ENCODE measurements at places on chromosomes 1 and 21. TPM values are rescaled to one million over a fixed set of nuclear protein-coding genes. Genes with fewer than 3 reads are reported as not detected.
A peak's percentile ranks its signal among the peaks of the same experiment; 100 is the strongest.

GRCh38 chr1:82162486-82163420 lies 362.0 kb downstream of the ADGRL2 start:
- no peak for DNase-seq

DNA sequence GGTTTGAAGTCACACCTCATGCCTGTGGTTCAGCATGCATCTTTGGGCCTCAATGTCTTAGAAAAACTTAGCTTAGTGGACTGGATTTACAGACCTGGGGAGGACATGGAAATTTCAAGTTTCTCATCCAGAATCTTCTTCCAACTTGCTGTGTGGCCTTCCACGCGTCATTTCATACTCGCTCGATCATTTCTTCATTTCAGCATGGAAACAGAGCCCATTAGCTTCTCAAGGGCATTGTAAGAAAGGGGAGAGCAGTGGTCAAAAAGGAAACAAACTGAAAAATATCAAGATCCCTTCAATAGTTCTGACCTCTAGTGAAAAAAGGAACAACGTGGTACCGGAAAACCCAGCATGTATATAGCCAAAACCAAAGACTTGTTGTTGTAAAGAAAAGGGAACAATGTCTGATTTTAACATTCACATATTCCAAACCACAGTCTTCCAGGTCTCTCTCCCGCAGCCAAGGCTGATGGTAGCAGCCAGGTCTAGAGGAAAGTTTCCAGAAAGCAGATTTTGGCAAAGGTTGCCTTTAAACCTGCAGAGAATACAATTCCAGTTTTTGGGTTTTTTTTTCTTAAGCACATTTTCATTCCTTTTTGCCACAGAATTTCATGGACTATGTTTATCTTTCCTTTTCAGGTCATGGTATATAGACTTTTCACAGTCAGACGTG lies 97.0 kb upstream of the CDC42BPA start:
- DNase-seq: no peak

DNA sequence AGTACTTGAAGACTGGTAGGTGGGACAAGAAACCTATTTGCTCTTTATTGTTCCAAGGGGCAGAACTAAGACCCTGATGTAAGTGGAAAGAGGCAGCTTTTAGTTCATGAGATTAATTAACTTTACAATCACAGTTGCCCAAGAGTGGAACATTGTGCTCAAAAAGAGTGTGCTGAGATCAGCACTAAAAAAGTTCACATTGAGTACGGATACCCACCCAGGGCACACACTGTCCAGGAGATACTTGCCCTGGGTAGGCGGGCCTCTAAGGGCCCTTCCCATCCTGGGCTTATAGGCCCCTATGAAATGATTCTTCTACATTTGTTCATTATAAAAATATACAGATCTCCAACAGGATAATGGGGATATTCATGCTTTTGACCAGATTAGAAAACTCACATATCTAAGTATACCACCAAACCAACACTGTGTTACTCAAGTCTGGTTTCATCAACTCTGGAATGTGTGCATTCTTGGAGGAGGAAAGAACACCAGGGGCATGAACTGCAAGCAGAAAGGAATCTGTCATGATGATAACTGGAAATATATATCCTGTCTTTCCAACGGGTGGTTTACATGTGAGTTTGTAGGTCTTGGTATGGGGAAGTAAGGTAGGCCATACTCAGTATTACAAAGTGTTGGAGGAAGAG lies 626.2 kb downstream of the SMYD3 start:
- no peak for DNase-seq

DNA sequence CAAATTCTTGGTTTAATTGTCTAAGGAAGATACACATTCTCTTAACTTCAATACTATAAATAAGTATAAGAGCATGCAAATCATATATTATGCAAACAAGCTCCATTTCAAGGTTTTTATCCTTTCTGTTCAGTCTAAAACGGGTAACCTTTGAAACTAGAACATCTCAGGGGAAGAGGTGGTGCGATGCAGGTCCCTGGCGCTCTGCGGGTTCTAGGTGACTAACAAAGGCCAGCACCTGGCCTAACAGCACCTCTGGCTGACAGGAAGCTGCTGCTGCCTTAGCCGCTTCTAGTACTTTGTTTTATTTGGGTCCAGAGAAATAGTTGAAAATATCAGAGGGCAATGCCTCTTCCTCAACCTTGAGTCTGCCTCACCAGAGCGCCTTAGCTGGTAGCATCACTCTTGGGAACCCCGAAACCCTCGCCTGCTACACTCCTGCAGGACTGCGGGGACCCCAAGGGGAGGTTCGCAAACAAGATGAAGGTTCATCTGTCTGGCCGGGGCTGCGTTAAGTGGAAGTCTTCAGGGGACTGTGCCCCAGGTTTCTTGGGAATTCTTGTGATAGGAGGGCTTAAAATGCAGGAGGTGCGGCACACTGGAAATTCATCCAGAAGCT lies 45.5 kb downstream of the PRDM15 start:
- no peak for DNase-seq

DNA sequence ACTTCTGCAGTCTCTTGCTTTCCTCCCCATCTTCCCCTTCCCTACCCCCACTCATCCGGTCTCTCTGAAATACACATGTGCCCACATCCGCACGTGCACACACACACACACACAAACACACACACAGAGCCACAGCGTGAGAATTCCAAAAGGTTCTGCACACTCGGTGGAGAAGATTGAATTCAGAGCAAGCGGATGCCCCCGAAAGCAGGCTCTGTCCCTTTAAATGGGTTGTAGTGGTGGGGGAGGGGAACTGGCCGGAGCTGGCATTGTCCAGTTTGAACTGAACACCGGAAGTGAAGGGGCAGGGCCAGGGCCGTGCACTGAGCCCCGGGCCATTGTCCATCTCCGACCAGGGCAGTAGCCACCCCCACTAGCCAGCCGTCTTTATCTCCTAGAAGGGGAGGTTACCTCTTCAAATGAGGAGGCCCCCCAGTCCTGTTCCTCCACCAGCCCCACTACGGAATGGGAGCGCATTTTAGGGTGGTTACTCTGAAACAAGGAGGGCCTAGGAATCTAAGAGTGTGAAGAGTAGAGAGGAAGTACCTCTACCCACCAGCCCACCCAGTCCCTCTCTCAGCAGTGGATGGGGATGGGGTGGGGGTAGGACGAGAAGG lies 1.3 kb upstream of the LIN28A start:
- DNase-seq: peak; percentile 26

GRCh38 chr21:46065215-46065913 lies 32.5 kb upstream of the COL6A2 start:
- peak; percentile 54 for DNase-seq

DNA sequence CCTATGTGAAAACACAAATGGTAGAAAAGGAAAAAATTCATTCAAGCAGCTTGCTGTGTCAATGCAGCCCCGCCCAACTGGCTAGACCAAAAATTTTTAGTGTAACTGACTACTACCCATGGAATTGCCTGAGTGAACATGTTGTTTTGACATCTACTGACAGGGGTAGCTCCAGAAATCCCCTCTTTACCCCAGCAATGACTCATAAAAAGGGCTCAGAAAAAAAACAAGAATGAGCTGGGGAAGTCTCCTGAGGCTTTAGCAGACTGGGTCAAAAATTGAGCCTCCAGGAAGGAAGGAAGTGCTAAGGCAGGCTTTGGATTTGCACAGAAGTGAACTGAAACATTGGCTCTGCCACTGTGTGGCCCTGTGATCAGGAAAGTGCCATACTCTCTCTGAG lies 24.4 kb upstream of the FGGY start:
- no peak for DNase-seq

DNA sequence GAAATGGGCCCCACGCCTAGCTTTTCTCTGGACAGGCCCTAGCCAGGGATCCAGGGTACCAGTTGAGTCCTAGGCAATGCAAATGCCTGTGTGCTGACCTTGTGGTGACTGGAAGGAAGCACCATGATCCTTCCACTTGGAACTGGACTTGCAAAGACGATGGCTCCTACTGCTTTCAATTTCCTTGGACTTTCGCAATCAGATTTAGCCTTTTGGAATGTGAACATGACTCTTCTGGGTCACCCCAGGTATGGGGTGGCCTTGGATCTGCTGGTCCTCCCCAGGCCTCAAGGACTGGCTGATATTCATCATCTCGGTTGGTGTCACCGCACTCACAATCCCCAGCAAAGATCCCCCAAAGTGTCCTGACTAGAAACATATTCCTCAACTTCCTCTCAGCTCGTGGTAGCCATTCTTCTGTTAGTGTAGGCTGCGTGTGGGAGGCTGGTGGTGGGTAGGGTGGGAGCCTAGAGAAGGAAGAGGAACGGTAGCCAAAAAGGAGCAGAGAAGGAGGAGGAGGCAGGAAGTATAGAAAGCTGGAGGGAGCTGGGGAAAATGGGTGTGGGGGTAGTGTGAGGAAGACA lies 130.5 kb downstream of the PPIAL4G start:
- DNase-seq: no peak

DNA sequence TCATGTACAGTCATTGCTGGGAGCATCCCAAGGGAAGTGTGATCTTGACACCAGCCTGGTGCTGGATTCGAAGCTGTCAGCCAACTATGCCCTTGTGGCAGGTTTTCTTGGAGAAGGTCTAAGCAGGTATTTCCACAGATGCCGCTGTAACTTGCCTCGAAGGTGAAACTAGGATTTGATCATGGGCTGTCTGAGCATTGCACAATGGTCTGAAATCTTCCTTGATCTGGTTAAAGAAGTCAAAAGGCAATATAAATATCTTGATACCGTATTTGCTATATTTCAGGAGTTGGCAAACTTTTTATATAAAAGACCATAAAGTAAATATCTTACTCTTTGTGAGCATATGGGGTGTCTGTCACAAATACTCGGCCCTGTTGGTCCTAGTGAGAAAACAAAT lies 206.8 kb downstream of the LYPLAL1 start:
- DNase-seq: no peak

- no peak for DNase-seq
Measured at GRCh38 chr1:23865543-23865930, 2.6 kb downstream of the FUCA1 start.

GRCh38 chr1:94783342-94784189 lies 36.6 kb upstream of the SLC44A3 start:
- DNase-seq: peak; percentile 72

DNA sequence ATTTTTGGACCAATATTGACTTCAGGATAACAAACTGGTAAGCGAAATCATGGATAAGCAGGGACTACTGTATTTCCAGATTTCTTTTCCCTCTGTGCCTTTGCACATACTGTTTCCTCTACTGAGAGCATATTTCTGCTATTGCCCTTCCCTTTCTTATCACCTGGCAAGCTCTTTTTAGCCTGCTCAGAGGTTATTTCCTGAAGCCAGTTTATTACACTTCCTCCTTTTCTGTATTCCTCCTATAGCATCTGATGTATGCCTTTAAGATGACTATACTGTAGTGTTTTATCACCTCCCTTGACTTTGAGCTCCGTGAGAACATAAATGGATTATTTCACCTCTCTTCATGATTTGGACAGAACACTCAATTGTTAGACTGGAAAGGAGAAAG lies 49.0 kb downstream of the MAGI3 start:
- no peak for DNase-seq

DNA sequence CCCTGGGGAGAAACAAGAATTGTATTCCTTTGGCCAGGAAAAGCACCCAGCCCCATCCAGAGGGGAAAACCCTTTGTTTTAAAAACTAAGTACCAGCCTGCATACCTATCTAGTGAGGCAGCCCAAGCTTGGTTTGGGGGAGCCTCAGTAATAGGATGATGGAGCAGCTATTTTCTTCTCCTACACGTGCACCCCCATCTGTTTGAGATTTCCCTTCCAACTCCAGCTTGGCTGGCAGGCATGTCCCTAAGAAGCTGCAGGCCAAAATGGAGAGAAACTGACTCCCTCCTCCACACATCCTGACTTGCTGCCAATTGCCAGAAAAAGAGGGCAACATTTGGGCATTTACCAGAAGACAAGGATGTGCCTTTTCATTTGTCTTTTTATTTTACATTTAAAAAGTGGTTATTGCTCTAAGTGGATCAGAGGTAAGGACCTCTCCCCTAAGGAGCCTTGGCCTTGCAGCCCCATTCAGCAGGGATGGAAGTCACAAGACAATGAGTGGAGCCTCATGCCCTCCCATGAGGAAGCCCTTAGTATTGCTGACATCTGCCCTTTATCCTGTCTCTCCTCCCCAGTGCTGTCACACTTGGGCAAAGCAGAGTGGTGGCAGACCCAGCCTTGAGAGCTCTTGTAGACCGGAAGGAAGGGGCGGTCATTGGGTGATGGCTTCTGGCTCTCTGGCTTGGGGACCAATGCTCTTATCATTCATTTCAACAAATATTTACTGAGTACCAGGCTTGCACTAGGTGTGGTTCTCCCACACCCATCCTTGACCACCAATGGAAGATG lies 8.6 kb downstream of the FNDC5 start:
- no peak for DNase-seq

DNA sequence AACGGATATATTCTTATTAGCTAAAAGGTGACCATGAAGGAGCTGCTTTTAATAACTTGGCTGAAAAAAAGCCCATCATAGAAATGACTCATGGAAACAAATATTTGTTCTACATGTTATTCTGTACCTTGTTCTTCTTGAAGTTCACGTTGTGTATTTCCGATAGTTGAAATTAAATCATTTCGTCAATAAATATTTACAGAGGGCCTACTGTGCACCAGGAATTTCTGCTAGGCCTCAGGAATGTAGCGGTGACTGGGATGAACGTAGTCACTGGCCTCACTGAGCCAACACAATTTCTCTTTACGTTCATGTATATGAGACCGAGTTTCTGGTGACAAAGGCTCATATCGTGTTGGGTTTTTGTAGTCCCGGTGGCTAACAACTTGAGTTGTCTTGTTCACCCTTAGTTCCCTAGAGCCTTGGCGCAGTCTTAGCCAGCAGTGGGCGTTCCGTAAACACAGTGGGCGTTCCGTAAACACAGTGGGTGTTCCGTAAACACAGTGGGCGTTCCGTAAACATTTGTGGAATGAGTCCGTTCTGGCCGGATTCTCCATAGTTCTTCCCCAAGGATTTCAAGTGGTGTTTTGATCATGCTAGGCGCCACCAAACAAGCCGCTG lies 53.2 kb upstream of the VAMP3 start:
- no peak for DNase-seq

DNA sequence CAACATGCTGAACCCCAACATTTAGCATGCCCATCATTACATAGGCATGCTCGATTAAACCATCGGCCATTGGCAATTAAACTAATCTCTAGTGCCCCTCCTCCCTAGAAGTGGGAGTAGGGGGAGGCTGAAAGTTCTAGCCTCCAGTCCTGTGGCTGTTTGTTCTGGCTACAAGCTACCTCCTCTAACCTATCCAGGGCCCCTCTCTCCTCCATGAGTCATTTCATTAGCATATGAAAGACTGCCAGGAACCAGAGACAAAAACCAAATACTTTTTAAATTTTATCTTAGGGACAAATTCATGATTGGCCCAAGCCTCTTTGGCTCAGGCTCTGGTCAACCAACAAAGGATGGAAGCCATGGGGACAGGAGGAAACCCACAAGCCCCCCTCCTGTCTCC lies 231.1 kb downstream of the CACNA1E start:
- DNase-seq: no peak

DNA sequence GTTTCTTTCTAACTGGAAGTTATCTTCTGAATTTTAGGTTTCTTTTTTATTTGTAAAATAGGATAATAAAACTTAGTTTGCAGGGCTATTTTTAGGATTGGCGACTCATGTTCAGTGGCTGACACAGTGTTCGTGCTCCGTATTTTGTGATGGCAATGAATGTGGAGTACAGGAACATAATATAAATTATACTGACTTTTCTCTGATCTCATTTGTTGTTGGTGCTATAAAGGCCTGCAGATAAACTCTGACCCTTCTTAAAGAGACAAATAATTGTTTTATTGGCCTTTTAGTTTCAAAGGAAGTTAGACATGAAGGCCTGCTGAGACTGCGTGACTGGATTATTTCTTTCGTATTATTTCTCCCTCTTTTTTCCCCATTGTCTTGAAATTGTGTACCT lies 339.6 kb downstream of the PDE4B start:
- no peak for DNase-seq

- DNase-seq: peak; percentile 71
Measured at GRCh38 chr1:19344372-19344810, 32.3 kb downstream of the SLC66A1 start.

Gene NT5C1A
- 2.1 TPM for total RNA-seq

Gene ADAMTSL4
- total RNA-seq: 8.9 TPM

Gene IVL
- total RNA-seq: not detected
